ENCODE measurements at places on chromosomes 2 and 18. TPM values are rescaled to one million over a fixed set of nuclear protein-coding genes. Genes with fewer than 3 reads are reported as not detected.

GRCh38 chr18:28372186-28372585, 195.3 kb upstream of the CDH2 start:
- DNase-seq, result no peak

DNA sequence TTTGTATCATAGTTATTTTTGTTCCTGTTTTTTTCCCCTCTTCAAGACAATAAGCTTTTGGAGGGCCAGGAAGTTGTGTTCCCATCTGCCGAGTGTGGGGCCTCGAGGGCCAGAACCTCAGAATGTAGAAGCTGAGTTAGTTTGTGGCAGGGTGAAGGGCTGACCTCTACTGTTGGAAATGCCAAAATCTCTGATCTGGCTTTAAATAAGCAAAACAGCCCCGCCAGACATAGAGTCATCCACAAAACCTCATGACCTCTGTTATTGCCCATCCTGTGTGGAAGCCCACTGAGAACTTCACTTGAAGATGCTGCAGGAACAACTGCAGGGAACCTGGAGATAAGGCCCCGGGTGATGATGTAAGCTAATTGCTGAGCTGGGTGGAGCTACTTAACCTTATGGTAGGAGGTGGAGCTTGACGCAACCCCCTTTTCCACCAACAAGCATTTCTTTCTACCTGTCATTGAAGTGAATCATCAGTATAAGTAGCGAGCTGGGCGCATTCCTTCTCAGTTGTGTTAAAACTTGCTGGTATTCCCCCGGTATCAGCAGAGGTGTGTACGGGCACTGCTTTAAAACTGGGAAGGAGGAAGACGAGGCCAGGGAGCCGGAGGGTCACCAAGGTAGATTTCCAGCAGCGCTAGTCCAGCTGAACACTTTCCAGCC, 177.2 kb downstream of the NEDD4L start:
- DNase-seq, result no peak

DNA sequence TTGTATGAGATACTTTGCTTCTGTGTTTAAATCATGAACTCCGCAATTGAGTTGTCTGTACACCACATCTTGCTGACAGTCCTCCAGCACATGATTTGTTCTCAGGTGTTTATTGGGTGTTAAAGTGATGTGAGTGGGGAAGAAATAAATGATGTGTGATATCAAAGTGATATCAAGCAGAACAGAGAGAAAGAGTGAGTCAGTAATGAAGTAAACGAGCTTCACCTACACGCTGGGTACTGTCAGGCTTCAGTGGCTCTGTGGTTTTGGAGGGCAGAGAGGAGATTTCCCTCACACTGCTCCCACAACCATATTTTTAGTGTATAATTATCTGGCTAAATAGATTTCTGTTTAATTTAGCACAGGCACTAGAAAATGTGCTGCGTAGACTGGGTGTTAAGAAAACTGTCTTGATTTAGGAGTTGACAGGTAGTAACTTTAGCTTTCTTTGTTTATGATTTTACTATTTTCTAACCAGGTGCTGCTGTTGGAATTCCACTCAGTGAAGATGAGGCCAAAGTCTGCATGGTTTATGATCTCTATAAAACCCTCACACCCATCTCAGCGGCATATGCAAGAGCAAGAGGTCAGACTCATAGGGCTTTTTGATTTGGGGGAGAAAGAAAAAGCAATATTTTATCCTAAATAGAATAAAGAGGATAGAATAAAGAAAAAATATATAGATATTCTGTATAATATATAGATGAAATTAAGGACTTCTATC, 21.2 kb downstream of the ATIC start:
- DNase-seq, result no peak

GRCh38 chr2:100291152-100291970, 30.9 kb downstream of the LONRF2 start:
- DNase-seq, result peak; percentile 67

- DNase-seq, result peak; percentile 28
These were observed 1029.9 kb upstream of the PIK3C3 start for GRCh38 chr18:40925071-40925541.

- no peak for DNase-seq
These were observed 17.1 kb upstream of the TMEM237 start for GRCh38 chr2:201660293-201660895.

DNA sequence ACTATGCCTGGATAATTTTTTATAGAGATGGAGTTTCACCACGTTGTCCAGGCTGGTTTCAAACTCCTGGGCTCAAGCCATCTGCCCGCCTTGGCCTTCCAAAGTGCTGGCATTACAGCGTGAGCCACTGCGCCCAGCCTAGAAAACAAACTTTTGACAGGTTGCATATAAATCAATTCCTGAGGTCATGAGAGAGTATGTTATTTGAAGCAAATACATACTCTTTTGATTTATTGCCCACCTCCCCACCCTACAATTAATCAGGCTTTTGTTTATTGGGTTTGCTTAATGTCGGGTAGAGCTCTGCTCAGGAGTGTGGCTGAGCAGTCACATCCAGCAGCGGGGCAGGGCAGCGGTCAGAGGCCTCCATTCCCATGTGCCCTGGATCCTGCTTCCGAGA, 37.9 kb upstream of the ASB1 start:
- no peak for DNase-seq

DNA sequence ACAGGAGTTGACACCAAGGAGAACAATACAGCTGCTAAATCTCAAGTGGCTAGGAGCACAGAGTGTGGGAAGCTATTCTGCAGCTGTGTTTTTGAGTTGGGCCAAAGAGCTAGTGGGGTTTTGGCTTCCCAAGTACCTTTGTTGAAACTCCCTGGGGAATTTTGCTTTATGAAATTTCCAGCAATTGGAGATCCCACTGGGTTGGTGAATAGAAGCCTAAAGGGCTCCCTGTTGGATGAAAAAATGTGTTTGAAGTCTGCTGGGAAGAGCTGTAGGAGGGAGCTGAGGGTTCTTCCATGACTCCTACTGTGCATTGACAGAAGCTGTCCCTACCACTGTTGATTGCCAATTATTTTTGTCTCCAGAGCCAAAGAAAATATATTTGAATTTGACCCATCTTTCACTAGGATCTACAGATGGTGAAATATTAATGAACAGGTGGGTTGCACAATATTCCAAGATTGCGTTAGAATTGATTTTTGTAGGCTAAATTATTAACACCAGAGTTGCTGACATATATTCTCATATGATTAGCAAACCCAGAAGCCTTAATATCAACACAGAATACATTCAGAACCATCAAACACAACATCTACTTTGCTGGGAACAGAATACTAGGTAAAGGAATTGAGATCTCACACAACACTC, 95.4 kb upstream of the CYP1B1 start:
- no peak for DNase-seq

GRCh38 chr2:5764041-5764440, 71.9 kb downstream of the SOX11 start:
- no peak for DNase-seq

DNA sequence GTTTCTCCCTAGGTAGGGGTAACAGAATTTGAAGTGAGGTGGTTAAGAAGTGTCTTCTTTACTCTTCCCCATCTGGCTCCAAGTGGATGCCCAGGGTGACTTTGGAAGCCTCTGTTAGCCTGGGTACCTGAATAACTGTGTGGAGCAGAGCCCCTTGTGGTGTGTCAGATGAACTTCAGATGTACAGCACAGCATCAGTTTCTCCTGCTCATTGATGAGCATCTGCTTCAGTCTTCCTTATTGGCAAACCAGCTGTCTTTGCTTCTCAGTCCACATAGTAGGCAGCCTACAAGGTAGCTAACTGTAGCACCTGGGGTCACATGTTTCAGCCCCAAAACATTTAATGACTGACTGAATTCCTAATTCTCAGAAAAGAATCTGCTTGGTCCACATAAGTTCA, 56.2 kb upstream of the ATP8B1 start:
- no peak for DNase-seq

DNA sequence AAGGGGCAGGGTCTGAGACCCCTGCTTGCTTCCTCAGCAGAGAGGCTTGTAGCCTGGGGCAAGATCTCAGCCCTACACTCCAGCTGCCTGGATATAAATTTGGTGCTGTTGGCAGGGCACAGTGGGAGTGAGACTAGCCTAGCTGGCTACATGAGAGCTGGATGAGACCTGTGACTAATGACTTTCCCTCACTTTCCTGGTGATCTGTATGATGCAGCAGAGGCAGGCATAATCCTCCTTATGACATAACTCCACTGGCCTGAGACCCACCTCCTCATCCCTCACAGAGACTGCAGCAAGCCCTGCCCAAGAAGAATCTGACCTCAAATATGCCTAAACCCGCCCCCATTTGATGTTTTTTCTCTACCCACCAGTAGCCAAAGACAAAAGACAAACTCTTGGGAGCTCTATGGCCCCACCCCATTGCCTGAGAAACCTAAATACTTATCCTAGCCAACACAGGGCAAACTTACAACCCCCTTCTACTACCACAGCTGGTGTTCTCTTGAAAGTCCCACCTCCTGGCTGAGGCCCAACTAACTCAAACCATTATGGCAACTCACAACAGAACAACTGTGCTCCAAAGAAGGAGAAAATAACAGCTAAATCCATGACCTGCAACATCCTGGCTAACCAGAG, 102.7 kb downstream of the NR4A2 start:
- no peak for DNase-seq

- DNase-seq, result no peak
These were observed 382.2 kb downstream of the TGIF1 start for GRCh38 chr18:3832025-3832638.

GRCh38 chr2:71782323-71782722, 329.0 kb downstream of the DYSF start:
- DNase-seq, result no peak

- DNase-seq, result no peak
These were observed 175.8 kb upstream of the MSH6 start for GRCh38 chr2:47607005-47607679.

- no peak for DNase-seq
These were observed 380.2 kb downstream of the TXNL1 start for GRCh38 chr18:56258178-56258577.

DNA sequence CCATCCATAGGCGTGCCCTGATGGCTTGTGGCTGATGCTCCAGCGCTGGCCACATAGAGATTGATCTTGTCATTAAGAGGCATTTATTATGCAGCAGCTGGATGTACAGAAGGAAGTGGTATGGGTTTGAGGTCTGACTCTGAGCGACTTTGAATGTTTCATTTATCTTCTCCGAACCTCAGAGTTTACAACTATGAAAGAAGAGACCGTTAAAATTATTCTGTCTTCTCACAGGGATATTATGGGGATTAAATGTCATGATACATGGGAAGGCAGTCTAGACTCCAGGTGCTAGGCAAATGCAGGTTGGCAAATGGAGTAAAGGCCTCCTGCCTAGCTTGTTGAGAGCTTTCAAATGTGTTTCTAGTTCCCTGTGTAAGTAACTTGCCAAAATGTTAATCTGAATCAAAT, 30.3 kb downstream of the MOGAT1 start:
- DNase-seq, result no peak

GRCh38 chr2:20065885-20066602, 14.6 kb upstream of the LAPTM4A start:
- DNase-seq, result peak; percentile 67

DNA sequence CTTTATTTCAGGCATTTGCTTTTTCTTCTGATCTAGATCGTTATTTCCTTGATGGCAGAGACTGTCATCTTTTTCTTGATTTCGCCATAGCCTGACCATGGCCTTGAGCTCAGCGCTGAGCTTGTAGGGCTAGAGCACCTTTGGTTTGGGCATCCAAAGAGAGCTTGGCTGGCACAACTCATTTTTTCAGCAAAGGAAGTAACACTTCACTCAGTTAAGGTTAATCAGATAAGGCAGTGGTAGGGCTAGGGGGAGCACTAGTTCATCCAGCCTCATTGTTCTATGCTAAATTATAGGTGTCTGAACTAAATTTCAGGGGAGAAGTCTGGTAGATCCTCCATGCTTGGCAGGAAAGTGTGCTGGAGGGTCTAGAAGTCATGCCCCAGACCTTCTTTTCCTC, 125.0 kb downstream of the SETBP1 start:
- DNase-seq, result no peak

SP140L gene
- polyA plus RNA-seq, result 13.5 TPM

INHBB gene
- 0.03 TPM for polyA plus RNA-seq

REG3A gene
- polyA plus RNA-seq, result not detected

NAT8 gene
- polyA plus RNA-seq, result not detected

MDH1B gene
- polyA plus RNA-seq, result 1.7 TPM

NYAP2 gene
- not detected for polyA plus RNA-seq

PJVK gene
- 10.8 TPM for polyA plus RNA-seq

FHOD3 gene
- 10.9 TPM for polyA plus RNA-seq

Measured in SK-N-SH (cell line).